ENCODE measurements at places on chromosomes 5 and 9.

DNA sequence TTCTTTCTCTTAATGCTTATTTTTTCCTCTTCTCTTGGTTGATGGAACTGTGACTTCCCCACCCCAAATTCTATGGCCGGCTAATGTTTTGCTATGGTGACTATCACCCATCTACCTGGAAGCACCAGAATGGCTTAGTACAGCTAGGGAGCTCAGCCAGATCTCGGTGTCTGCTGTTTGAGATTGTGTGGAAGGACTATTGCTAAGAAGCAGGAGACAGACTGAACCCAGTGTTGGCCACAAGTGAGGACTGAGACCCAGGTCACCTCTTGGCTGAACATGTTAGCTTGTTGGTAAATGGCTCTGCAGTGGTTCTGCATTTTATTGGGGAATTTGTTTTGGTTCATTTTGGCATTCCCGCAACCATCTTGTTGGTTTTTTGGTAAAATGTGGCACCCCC is 2.7 kb downstream of the PRRC2B start:
- no peak for DNase-seq

- DNase-seq = no peak
These were observed 86.1 kb downstream of the FGF18 start for GRCh38 chr5:171505473-171506043.

DNA sequence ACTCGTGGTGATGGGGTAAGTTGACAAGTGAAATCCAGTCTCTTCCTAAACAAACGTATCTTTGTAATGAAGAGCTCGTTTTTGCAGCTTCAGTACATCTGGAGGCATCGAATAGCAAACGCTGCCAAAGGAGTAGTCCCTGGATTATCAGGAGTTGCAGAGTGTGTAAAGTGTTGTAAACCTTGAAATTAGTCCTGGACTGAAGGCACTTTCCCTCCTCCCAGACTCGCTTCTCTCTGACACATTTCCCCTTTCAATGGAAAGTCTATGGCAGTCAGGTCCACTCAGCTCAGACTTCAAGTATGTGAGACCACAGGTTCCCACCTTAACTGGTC is 1.5 kb upstream of the PBX3 start:
- no peak for DNase-seq

DNA sequence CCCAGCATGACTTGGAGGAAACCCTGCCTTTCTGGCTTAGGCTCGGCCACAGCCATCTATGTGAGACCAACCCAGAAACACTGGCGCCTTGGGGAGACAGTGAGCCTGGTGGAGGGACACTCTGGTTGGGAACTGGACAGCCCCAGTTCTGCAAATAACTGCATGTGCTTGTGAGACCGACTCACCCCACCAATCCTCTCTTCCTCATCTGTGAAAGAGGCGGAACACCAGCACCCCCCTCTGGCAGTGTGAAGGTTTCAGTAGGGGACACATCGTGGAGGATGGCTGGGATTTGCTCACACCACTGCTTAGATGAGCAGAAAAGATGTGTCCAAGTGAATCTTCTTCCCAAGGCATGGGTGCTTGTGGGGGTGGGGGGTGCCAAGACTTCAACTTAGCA is 43.4 kb upstream of the N4BP3 start:
- no peak for DNase-seq

DNA sequence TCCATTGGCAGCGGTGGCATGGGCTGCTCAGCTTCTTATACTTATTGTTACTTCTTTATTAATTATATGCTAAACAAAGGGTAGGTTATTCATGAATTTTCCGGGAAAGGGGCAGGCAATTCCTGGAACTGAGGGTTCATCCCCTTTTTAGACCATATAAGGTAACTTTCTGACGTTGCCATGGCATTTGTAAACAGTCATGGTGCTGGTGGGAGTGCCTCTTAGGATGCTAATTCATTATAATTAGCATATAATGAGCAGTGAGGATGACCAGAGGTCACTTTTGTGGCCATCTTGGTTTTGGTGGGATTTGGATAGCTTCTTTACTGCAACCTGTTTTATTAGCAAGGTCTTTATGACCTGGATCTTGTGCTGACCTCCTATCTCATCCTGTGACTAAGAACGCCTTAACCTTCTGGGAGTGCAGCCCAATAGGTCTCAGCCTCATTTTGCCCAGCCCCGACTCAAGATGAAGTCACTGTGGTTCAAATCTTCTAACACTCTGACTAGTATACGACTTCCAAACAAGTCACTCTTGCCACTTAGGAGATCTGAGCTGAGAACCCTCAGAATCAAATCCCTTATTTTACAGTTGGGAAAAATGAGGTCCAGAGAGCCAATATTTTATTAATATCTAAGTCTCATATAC is 237.5 kb downstream of the TRIM32 start:
- no peak for DNase-seq

- DNase-seq = no peak
These were observed 831.7 kb downstream of the SEMA5A start for GRCh38 chr5:8714198-8714597.

DNA sequence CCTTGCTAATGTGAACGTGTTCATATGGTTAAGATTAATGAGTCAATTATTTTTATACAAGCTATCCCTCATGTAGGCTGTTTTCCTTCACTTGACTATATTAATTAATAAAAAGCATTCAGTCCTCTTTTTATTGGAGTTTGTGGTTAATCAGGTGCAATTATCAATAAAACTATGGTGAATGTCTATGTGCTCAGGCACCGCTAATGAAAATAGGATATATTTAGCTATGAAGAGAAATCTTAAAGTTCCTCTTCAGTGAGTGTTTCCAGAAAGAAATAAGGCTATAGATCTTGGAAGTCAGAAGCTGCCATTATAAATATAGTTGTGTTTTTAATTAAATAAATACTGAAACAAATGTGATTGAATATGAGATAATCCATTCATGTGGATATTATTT is 422.1 kb downstream of the DMAC1 start:
- no peak for DNase-seq

GRCh38 chr9:12274577-12274976 is 418.6 kb upstream of the TYRP1 start:
- no peak for DNase-seq

GRCh38 chr5:57676222-57677098 is 193.8 kb upstream of the ACTBL2 start:
- DNase-seq = no peak

GRCh38 chr5:142821034-142821732 is 51.0 kb downstream of the ARHGAP26 start:
- no peak for DNase-seq
